ENCODE measurements at places on chromosomes 3 and 15.

- DNase-seq = no peak
Measured at GRCh38 chr3:102057781-102058421, 208.6 kb downstream of the NFKBIZ start.

DNA sequence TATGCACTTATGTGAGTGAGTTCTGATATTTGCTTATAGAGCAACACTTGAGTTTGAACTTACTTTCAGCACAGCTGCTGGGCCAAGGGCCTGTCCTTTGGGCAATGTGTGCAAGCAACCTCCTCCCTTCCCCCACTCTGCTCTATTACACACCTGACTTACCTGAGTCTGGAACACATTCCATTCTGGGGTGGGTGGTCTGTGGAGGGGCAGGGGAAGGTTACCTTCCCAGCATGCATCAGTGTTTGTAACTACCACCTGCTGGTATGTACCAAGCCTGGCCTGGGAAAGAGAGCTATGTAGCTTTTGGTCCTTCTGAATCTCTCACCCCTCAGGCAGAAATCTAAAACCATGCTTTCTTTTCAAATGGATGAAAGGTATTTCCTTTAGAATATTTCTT, 103.0 kb downstream of the ISL2 start:
- no peak for DNase-seq

- no peak for DNase-seq
Measured at GRCh38 chr3:46882377-46883053, 5.0 kb downstream of the PTH1R start.

- peak; percentile 7 for DNase-seq
Measured at GRCh38 chr15:48332642-48333034, 1.4 kb downstream of the DUT start.

GRCh38 chr15:89690276-89691218, at the start of the genes PEX11A and WDR93:
Gene PEX11A (minus strand): TSS chr15:89690754. CDS start chr15:89690632, 122 bp downstream.
Gene WDR93 (plus strand): TSS chr15:89690811. CDS start chr15:89701747, 10,936 bp downstream.
- peak; percentile 71 for DNase-seq

- no peak for DNase-seq
Measured at GRCh38 chr3:95319921-95320494, 1257.1 kb downstream of the NSUN3 start.

DNA sequence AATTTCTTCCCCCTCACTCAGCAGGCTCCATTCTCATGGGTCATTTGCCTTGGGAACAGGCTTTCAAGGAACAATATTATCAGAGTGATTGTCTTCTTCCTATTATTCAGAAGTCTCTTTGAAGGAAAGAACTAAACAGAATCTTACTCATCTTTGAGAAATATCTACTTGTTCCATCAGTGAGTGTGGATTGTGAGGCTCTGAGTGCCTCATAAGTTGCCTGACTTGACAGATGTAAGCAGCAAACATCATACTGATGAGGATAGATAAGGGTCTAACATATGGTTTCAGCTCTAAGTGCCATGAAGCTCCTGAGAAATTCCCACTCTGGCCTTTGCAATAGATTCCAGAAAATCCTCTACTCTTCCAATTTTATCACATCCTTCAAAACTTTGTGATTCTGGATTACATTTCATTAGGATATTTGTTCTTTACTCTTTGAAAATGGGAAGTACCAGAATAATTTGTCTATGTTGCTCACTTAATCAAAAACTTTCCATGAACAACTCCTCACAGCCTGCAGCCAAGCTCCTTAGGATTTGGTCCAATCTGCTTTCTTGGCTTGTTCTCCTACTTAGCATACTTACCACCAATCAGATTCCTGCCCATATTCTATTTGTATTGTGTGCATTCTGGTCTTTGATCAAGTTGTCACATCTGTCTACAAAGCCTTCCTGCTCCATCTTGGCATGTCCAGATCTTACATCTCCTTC, 120.1 kb downstream of the RPL22L1 start:
- no peak for DNase-seq
